NCI-H187 (cell line): ENCODE measurements at places on chromosomes 1 and 21.

DNA sequence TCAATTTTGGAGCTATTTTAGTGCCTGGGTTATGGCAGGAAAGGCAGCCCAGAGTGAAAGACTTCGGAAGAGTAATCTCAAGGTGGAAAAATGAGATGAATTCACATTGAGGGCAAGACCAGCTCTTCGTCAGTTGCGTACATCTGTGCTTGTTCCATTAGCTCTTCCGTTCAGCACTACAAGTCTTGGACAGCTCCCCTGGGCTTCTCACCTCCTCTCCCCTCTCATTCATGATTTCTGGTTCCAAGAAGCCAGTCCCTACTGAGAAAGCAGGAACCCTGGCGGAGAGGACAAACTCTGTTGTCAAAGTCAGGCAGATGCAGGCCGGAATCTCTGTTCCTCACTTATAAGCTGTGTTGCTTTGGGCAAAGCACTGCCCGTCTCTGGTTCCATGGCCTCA is 76.5 kb downstream of the ACTL8 start:
- DNase-seq: no peak

DNA sequence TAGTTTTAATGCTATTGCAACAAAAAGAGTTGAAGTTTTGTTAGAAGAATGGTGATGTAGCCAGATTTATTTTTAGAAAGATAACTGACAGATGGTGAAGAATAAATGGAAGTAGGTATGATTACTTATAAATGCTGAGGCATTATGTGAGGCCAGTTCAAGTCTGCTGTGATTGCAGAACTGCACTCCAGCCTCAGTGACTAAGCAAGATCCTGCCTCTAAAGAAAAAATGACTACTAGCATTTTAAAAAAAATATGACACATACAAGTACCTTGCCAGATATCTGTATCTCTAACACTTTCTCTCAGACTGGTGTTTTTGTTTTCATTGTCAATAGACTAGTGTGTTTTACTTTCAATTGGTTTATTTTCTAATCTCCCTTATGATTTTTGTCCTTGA is 1242.4 kb upstream of the ADGRL4 start:
- no peak for DNase-seq

- DNase-seq: no peak
Observed at GRCh38 chr1:233188061-233188460, 107.5 kb downstream of the PCNX2 start.

- DNase-seq: no peak
Observed at GRCh38 chr1:161258439-161259344, at the start of gene PCP4L1. Gene PCP4L1 (plus strand): TSS chr1:161258745. CDS start chr1:161258975, 230 bp downstream.

- DNase-seq: no peak
Observed at GRCh38 chr1:164644774-164645644, 86.0 kb downstream of the PBX1 start.
